ENCODE measurements at places on chromosomes 4 and X. TPM values are rescaled to one million over a fixed set of nuclear protein-coding genes. Genes with fewer than 3 reads are reported as not detected.
A peak's percentile ranks its signal among the peaks of the same experiment; 100 is the strongest.

Gene POLN
- total RNA-seq = 2.4 TPM

DNA sequence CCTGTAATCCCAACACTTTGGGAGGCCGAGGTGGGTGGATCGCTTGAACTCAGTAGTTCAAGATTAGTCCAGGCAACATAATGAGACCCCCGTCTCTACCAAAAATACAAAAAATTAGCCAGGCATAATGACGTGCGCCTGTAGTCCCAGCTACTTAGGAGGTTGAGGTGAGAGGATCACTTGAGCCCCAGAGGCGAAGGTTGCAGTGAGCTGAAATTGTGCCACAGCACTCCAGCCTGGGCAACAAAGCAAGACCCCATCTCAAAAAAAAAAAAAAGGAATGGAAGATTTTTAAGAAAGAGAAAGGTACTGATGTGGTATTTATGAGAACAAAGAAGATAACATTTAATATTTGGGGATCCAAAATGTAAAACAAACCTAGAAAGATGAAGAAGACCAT is 27.0 kb upstream of the NMU start:
- DNase-seq = no peak

DNA sequence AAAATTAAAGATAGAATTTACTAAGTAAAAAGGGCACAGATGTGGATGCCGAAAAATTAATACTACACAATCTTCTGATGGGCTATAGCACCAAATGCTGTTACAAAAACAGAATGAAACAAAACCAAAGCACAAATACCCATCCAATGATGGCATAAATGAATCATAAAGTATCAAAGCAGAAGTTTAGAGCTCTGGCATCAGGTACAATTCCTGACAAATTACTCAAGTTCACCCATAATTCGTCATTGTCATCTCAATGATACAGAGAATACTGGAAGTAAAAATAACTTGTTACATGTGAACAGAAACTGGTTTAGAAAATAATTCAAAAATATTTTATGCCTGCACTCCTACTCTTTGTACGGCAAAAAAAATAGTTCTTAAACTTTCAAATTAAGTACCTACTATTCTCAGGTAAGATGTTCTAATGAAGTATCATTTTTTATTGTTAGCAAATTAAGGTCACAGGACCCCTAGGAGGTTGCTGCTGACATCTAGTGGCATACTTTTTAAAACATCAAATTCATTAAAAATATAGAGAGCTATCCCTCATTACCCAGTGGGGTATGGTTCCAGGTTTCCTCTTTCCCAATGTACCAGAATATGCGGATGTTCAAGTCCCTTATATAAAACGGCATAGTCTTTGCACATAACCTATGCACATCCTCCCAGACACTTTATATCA is 126.1 kb downstream of the INPP4B start:
- DNase-seq = no peak

- DNase-seq = no peak
These were observed 29.4 kb upstream of the SLAIN2 start for GRCh38 chr4:48311896-48312295.

Gene DMD
- total RNA-seq = 137 TPM

DNA sequence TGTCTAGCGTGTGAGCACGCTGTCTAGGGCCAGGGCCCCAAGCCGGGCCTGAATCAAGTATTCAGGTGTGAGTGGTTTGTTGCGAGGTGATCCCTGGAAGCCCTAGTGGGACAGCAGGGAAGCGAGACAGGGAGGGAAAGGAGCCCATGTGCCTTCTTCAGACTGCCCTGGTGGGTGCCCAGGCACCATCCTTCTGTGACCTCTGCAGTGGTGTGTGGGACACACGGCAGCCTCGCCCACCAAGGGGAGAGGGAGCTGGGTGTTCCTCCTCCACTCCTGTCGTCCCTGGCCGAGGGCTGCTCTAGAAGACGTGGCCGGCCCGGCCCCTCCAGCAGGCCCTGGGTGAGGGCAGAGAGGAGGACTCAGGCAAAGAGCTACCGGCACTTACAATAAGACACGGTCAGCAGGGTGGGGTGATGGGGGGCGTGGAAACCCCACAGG is 47.4 kb downstream of the HTRA3 start:
- DNase-seq = peak; percentile 11

Gene UBL4A
- total RNA-seq = 48.4 TPM
